Heart left ventricle (tissue), 16 donors: ENCODE measurements at places on chromosomes 11 and 22. TPM values are rescaled to one million over a fixed set of nuclear protein-coding genes. Genes with fewer than 3 reads are reported as not detected.

Gene GRK2
- polyA plus RNA-seq = 63.8 TPM

Gene SHANK3
- 23.2 TPM for polyA plus RNA-seq

Gene SOX10
- 0.82 TPM for polyA plus RNA-seq

Gene PGR
- polyA plus RNA-seq = 2.7 TPM

Gene MPZL3
- polyA plus RNA-seq = 1.3 TPM

Gene EFCAB6
- polyA plus RNA-seq = 0.65 TPM

Gene PAMR1
- 4.3 TPM for polyA plus RNA-seq

Gene SPI1
- 7.7 TPM for polyA plus RNA-seq

Gene CBLIF
- not detected for polyA plus RNA-seq

Gene FXYD6
- polyA plus RNA-seq = 51.2 TPM

Gene OR4A16
- polyA plus RNA-seq = not detected

Gene UBQLNL
- polyA plus RNA-seq = 0.03 TPM

Gene OR5AR1
- polyA plus RNA-seq = not detected

Gene CCDC87
- 0.18 TPM for polyA plus RNA-seq

Gene CAT
- polyA plus RNA-seq = 57.2 TPM

Gene SAMM50
- polyA plus RNA-seq = 54.7 TPM

Gene TRIM49
- not detected for polyA plus RNA-seq

Gene OR8G5
- polyA plus RNA-seq = not detected

Gene MUC5AC
- polyA plus RNA-seq = not detected

Gene P4HA3
- polyA plus RNA-seq = 0.98 TPM

Gene LRRC10B
- 1.3 TPM for polyA plus RNA-seq

Gene CD3E
- polyA plus RNA-seq = 0.25 TPM

Gene PAX6
- not detected for polyA plus RNA-seq

Gene RIMBP3C
- polyA plus RNA-seq = not detected

Gene SLC16A8
- polyA plus RNA-seq = 0.34 TPM

Gene MB
- 16,360 TPM for polyA plus RNA-seq

Gene LMO2
- 9.6 TPM for polyA plus RNA-seq

Gene HORMAD2
- polyA plus RNA-seq = not detected

Gene AP1B1
- 18.1 TPM for polyA plus RNA-seq

Gene PICK1
- polyA plus RNA-seq = 26.5 TPM

Gene INSC
- polyA plus RNA-seq = 0.42 TPM

Gene FJX1
- 3.3 TPM for polyA plus RNA-seq

Gene MRGPRX4
- not detected for polyA plus RNA-seq

Gene CELSR1
- 6.9 TPM for polyA plus RNA-seq

Gene CYTH4
- 2.5 TPM for polyA plus RNA-seq

Gene NXPE1
- polyA plus RNA-seq = not detected

Gene PKDREJ
- 0.03 TPM for polyA plus RNA-seq

Gene KCNE3
- 1.4 TPM for polyA plus RNA-seq

Gene IGLL1
- polyA plus RNA-seq = not detected

Gene CDHR5
- polyA plus RNA-seq = not detected

Gene ADM
- 14.6 TPM for polyA plus RNA-seq

Gene DDX25
- polyA plus RNA-seq = not detected
